ENCODE measurements at places on chromosomes 3 and 15.

DNA sequence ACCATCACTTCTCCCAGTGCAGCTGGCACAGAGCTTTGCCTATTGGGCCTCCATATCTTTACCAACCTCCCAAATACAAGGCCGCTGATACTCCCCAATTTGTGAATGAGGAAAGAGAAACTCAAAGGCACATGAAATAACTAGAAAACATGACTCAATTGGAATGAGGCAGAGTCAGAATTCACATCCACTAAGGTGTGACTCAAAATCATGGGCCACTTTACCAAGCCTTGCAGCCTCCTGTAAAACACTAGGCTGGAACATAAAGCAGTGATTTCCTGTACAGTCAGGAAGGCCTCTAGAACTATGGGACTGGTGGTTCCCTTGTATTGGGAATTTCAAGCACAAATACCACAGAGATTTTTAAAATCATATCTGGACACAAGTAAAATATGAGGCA is 128.6 kb downstream of the DCLK3 start:
- DNase-seq, result no peak

DNA sequence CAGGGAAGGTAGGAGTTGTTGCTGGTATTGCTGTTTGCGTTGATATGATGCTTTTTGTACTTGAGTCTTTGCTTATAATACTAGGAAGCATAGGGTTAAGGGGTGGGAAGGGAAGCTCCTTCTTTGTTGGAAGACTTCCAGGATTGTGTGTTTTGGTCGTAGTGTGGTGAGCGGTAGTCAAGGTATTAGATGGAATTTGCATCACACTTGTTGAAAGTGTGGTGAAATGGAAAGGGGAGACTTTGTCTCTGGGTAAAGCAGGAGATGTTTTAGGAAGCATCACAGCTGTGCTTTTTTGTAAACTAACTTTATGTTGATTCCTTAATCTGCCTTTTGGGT is 14.9 kb downstream of the IGSF10 start:
- DNase-seq, result no peak

DNA sequence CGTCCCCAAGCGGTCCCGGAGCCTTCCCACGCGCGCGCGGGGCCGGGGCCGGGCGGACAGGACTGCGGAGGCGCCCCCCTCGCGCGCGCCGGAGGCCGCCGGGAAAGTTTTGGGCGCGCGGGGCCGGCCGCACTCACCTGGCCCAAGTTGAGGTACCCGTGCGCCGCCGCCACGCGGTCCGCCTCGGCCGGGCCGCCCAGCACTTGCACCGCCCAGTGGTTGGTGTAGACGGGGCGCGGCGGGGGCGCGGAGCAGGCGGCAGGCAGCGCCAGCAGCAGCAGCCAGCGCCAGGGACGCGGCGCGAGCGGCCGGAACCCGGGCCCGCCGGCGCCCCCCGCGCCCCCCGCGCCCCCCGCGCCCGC is 289 bp downstream of the PCSK6 start:
- no peak for DNase-seq

GRCh38 chr15:53974813-53975212 is 3.4 kb upstream of the UNC13C start:
- no peak for DNase-seq

- no peak for DNase-seq
These were observed 429.3 kb upstream of the THBS1 start for GRCh38 chr15:39151545-39151944.

- DNase-seq, result no peak
These were observed 1499.8 kb downstream of the OTOL1 start for GRCh38 chr3:162996368-162996767.

DNA sequence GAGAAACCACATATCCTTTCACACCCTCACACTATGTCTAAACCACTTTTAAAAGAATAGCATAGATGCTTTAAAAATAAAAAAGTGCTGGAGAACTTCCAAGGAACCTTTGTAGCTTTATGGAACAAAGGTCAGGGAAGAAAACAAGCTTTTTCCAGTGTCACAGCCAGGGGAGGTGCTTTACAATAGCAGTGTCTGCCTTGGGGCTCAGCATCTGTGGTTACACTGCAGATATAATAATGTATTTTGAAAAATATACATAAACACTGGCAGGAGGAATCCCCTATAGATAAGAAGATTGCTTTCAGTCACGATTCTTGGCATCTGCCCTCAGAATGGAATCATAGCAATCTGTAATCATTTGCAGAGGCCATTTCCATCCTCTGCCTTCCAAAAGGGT is 362.4 kb upstream of the LRRC3B start:
- DNase-seq, result no peak

GRCh38 chr3:34859746-34860145 is 779.6 kb upstream of the ARPP21 start:
- no peak for DNase-seq

DNA sequence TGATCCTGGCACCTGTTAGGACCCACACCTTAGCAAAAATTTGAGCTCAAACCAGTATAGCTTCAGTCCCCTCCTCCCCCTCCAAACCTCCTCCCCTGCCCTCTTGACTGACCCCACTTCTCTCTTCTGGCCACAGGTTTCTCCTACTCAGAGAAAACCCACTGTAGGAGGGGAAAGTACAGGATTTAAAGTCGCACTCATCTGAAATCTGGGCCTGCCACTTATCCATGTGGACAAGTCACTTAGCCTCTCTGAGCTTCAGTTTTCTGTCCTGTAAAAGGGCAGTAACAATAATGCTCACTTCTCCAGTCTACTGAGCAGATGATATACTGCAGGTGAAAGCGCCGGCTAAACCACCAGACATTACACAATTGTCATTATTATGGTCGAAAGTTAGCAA is 142.7 kb downstream of the MEGF11 start:
- DNase-seq, result no peak

DNA sequence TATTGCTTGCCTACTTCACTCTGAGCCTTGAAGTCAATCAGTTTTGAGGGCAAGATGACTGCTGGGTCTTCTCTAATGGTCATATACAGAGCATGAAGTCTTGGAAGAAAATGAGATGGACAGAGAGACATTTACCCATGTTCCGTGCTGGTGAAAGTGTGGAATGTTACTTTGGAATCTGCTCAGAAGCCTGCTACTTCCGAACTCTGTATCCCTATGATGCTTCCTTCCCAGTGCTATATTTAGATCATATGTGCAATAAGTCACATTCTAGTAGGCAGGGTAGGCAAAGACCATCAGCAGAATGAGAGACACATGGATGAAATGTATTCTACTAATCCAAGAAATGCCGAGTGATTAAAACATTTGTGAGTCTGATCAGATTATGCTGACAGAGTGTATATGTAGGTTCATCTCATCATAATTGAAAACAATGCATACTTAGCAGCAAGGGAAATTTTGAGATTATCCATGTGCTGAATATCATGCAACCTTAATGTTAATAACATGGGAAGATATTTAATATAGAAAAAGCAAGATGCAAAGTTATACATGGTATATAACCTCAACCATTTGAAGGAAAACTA is 60.5 kb downstream of the RAB7A start:
- DNase-seq, result no peak

DNA sequence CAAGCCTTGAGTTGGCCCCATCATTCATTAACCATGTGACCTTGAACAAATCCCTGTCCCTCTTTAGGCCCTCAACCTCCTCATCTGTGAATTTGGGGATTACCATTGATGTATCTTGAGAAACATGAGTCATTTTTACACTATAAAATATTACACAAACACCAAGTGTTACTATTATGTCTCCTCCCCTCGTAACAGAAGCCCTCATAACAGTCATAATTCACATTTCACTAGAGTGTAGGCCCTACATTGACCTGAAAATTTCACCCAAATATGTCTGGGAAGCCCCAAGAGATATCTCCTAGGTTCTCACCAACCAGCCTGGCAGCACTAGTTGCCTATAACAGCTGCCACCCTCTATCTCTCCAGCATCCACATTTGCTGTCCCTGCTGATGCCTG is 15.8 kb upstream of the SLC6A1 start:
- no peak for DNase-seq

- no peak for DNase-seq
These were observed 85.1 kb downstream of the CCK start for GRCh38 chr3:42180901-42181300.

DNA sequence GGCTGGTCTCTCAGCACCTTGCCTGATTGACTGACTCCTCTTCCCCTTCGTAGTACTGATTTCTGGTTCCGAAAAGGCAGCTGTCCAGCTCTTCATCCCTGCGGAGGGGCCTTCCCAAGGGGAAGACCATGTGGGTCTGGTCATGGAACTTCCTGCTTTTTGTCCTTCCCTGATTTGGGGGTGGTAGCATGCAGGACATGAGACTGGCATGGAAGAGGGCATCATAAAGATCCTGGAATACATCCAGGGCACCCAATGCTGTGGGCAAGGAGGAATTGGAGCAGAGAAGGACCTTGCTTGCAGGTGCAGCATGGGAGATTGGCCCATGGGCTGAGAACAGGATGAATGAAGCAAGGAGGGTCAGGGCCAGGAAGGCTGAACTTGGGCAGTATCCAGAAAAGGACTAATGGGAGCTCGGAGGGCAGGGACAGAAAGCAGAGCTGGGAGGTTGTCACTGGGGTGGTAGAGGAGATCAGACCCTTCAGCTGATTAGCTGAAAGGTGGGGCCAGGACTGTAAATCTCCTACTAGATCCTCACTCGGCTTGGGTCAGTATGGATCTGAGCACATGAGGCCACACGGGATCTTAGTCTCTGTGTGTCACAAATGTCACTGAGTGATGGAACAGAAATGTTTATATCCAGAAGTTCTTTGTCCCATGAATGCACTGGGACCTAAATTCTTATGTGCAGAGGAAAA is 59.5 kb downstream of the AMOTL2 start:
- no peak for DNase-seq

DNA sequence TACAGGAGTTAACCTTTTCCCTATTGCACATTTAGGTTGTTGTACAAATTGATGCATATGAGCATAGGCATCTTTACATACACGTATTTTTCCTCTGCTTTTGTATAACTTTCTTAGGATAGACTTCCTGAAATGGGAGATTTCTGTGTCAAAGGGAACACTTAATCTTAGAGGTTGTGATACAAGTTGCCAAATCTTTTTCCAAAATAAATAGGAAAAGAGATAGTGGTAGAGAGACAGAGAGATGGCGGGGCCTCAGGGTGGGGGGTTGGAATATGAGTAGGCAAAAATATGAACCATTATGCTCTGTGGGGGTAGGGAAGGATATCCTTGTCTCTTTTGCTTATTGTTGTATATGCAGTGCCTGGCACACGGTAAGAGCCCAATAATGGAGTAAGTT is 70.7 kb upstream of the UBE2E1 start:
- no peak for DNase-seq

- no peak for DNase-seq
These were observed 817.0 kb downstream of the TUSC7 start for GRCh38 chr3:117526470-117527079.

GRCh38 chr3:69809076-69809835 is 70.0 kb downstream of the MITF start:
- no peak for DNase-seq

- no peak for DNase-seq
These were observed 363.9 kb upstream of the SUCLG2 start for GRCh38 chr3:68018275-68018674.

All from stimulated activated CD4-positive, alpha-beta T cell treated with anti-CD3 and anti-CD28 coated beads, Interleukin-15, amount 100 ng/mL, for 48 hours (primary cell).